ENCODE measurements at places on chromosomes 11 and 22.

GRCh38 chr22:44231233-44231632, 50.5 kb downstream of the PARVG start:
- DNase-seq, result no peak

- no peak for DNase-seq
Observed at GRCh38 chr22:49966774-49967705, 6.5 kb downstream of the PIM3 start.

- no peak for DNase-seq
Observed at GRCh38 chr22:18085188-18085587, 7.4 kb downstream of the PEX26 start.

DNA sequence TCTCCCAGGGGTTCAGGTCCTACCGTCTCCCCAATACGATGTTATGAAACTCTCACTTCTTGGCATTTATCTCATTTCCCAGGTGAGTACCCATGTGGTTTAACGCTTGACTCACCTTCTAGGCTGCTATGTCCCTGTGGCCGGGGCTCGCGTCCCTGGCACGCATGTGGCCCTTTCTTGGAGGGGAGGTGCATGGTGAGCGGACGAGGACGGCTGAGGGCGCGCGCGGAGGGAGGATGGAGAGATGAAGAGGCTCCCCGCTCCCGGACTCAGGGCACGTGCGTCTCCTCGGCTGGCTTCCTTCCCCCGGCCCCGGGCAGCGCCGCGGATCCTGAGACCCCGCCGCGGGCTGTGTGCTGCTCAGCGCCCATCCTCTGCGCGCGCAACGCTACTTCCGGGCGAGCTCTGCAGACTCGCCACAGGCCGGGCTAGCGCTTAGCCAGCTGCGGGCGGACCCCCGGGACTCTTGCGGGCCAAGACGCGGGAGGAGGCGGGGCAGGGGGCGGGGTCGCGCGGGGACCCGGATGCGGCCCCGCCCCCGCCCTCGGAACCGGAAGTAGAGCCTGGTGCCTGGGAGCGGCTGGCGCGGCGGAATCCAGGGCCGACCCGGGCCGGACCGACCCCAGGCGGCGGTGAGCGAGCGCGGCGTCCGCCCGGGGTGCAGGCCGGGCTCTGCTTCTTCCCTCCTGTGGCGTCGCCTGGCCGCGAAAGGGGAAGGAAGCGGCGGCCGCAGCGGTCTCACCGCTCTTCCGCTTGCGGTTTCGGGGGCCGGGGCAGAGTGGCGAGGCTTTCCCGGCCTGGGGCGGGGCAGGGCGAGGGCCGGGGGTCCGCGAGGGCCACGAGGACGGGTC, at the start of gene CTTN:
TSS of gene CTTN (plus strand) at position 547 of the 851 bp plus-strand sequence. CDS start 8,769 bp downstream, outside the sequence.
- DNase-seq, result peak; percentile 59

GRCh38 chr11:36210529-36210928, 78.7 kb downstream of the COMMD9 start:
- DNase-seq, result no peak

GRCh38 chr11:2838091-2838490, 47.5 kb downstream of the CDKN1C start:
- DNase-seq, result no peak

GRCh38 chr22:29719899-29720645, at the start of gene CABP7:
Gene CABP7, plus strand, starts transcription at chr22:29720003. Its CDS starts 422 bp downstream, at chr22:29720425.
- no peak for DNase-seq

GRCh38 chr22:46657996-46658947, 38.1 kb downstream of the GRAMD4 start:
- no peak for DNase-seq

DNA sequence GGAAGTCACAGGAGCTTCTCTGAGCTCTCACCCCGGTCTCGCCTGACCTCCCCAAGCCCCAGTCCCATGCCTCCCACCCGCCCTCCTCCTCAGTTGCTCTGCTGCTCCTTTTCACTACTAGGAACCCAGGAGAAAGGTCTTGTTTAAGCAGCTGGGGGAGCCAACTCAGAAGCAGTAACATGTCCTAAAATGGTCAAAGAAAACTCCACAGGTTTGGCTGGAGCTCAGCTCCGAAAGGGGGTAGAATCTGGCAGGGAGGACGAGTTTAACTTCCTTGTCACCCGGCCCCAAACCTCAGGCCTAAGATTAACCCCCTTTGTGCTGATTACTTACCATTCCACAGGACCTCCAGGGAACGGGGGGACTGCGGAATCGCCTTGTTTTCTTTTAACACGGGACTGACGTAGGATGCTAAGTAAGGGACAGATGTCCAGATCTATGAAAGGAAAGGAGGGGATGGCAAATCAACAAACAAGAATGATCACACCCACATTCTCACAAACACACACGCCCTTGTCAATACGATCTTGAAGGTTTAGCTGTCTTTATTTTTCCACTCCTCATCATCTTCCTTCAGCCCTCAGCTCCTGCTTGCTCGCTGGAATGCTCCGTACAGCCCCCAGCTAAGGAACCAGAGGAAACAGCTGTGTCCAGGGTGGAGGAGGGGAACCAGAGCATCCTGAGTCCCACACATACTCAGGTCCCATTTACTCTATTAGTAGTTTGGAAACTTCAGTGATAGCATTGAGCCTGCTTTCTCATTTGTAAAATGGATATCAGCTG, 13.5 kb downstream of the PCSK7 start:
- no peak for DNase-seq

DNA sequence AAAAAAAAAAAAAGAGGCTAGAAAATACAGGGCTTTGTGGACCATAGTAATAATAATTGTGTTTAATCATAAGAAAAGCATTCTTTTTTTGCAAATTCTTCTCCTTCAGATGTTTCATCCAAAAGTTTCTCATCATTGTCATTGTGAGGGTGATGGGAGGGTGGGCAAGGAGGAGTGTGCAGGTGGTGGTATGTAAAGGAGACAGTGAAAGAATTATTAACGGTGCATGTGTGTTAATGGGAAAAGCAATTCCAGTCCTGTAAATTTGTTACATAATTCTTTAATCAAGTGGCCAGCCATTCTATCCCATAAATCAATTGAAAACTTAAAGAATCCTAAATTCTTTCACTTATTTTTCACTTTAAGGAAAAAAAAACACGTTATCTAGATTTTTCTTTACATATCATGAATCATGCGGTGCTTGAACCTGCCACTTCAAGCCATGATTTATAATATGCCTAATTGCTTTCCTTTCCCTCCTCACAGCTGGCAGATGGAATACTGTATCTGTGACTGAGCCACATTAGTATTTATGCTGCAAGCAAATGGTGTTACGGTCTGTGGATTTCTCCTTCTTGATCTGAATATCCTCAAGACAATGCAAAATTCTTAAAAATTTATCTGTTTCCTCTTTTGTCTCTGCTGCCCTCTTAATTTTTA, 318.5 kb downstream of the JRKL start:
- DNase-seq, result peak; percentile 14

- DNase-seq, result no peak
Observed at GRCh38 chr11:2530855-2531200, 86.0 kb downstream of the KCNQ1 start.

- no peak for DNase-seq
Observed at GRCh38 chr11:1777737-1778136, 14.0 kb upstream of the CTSD start.

All from NCI-H187 (cell line).